ENCODE measurements at places on chromosomes 6 and 20.

- no peak for DNase-seq
These were observed 28.8 kb upstream of the IL17A start for GRCh38 chr6:52157301-52157941.

DNA sequence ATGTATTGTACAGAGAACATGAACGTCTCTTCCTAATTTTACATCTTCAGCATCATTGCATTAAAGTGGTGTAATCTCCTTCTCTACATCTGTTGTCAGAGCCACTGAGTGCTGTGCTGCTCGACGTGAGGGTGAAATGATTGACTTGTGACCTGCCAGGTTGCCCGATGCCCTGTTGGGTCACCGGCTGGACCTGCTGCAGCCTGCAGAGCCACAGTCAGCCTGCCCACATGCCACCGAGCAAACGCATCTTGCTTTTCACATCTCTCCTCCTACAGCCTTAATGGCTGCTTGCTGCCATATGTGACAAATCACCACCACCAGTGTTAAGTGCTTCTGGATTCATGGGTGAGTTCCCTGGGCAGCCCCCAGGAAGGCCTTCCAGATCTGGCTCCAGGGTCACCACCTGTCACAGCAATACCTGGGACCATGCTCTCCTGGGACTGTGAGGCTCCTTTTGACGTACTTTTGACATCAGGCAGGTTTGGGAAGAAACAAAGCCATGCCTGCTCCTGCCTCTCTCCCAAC lies 80.3 kb downstream of the ASXL1 start:
- no peak for DNase-seq

GRCh38 chr20:58883241-58883691 lies 30.8 kb downstream of the GNAS start:
- no peak for DNase-seq

DNA sequence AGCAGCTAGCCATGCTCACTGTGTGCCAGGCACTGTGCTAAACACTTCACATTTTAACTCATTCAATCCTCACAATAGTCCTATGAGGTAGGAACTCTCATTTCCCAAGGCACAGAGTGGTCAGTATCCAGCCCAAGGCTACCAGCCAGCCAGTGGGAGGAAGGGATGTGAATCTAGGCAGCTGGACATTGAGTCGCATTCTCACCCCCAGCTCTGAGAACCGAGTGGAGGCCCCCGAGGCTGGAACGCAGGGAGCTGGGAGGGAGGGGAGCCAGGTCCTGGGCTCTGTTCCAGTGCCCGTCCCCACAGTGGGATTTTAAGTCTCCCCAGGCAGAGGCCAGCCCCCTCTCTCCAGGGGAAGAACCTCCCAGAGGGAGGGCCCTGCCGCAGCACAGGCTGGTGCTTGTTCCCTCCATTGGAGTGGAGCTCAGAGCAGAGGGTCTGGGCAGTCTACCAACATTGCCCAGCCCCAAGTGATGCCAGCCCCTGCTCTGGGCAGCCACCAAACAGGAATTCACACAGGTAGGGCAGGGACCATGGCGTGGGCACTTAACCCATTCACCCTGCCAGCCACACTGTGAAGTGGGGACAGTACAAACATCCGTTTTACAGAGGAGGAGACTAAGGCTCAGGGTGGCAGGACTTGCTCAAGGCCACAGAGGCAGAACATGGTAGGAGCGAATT lies 131.3 kb downstream of the CEBPB start:
- DNase-seq: no peak

- no peak for DNase-seq
These were observed 10.1 kb downstream of the EZR start for GRCh38 chr6:158808941-158809678.

DNA sequence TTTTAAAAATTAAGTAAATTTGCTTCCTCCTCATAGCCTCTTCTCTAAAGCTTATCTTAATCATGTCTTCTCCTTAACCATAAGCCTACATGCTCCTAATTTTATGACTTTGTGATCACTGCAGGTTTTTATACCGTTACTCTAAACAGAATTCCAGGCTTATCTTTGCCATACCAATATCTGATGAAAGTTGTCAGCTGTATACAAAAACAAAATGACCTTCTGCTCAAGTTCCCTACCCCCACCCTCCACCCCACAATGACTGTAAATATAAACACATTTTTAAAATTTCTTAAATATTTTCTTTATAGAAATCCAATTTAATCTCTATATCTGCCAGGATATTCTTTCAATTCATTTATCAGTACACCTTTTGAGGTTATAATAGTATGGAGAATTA lies 60.5 kb upstream of the SGK1 start:
- no peak for DNase-seq

DNA sequence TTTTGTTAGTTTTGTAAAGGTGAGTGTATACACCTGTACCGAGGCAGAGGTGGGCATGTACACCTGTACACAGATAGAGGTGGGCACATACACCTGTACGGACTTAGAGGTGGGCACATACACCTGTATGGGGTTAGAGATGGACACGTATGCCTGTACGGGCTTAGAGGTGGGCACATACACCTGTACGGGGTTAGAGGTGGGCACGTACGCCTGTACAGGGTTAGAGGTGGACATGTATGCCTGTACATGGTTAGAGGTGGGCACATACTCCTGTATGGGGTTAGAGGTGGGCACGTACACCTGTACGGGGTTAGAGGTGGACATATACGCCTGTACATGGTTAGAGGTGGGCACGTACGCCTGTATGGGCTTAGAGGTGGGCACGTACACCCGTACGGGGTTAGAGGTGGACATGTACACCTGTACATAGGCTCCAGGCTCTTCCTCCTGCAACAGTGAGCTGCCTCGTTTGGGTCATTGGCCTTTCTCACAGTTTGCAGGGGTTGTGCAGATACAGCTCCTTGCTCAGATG lies 63.7 kb downstream of the PHACTR3 start:
- DNase-seq: no peak

DNA sequence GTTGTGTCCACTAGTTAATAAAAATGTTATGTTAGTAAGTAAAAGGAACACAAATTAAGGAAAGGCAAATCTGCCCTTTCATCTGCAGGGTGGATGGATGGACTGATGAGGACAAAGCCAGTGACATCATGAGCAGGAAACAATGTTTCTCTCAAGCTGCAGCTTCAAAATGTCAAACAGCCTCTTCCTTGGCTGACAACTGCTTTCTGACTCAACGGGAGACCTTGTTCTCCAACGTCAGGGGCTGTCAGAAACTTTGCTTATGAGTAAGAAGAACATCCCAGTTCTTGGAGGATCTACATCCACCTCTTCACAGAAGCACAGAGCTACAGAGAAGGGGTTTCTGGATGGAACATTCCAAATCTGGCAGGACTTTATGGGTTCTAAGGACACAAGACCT lies 6.0 kb downstream of the CST2 start:
- no peak for DNase-seq

DNA sequence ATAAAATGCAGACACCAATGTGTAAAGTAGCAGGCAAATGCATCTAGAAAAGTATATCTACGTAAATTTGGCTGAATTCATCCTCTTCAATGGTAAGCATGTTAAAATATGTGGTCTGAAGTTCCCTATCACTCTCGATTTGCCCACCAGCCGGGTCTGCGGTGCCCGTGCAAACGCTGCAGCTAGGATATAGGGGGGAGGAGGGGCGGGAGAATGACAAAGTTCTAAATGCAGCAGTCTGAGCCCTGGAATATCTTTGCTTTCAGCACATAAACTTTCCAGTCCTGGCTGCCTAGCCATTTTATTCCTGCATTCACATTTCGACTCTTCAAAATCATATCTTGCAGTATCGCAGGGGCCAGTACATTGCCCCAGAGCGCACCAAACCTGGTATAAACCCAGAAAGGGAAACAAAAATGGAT lies 708 bp downstream of the NRN1 start:
- DNase-seq: no peak

DNA sequence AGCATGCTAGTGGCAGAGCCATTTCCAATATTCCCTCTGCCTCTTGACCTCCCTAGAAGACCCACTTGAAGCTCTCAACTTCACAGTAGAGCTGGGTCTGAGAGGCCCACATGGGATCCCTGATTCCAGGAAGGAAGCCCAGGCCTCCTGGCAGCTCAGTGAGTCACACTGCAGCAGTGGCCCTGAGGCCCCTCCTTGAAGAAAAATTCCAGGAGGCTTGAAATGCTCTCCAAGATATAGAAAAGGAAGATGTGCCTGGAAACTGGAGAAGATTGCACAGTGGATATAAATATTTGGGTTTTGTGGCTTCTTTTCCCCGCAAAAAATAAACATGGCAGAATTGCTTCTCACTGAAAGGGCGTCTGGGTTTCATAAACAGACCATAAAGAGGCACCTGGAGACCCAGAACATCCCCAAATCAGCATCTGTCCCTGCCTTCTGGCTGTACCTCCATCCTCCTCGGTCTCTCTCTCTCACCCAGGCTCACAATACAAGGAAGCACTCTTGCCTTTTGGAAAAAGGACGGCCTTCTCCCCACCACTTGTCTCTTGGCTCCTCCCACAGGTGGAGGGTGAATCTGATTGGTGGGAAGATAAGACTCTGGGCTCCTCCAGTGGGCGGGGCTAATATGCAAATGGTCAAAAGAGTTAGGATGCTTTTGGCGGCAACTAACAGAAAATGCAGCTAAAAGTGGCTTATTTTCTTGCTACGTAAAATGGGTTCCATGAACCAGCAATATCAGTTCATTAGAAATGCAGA lies 200.0 kb upstream of the SULF2 start:
- DNase-seq: no peak

DNA sequence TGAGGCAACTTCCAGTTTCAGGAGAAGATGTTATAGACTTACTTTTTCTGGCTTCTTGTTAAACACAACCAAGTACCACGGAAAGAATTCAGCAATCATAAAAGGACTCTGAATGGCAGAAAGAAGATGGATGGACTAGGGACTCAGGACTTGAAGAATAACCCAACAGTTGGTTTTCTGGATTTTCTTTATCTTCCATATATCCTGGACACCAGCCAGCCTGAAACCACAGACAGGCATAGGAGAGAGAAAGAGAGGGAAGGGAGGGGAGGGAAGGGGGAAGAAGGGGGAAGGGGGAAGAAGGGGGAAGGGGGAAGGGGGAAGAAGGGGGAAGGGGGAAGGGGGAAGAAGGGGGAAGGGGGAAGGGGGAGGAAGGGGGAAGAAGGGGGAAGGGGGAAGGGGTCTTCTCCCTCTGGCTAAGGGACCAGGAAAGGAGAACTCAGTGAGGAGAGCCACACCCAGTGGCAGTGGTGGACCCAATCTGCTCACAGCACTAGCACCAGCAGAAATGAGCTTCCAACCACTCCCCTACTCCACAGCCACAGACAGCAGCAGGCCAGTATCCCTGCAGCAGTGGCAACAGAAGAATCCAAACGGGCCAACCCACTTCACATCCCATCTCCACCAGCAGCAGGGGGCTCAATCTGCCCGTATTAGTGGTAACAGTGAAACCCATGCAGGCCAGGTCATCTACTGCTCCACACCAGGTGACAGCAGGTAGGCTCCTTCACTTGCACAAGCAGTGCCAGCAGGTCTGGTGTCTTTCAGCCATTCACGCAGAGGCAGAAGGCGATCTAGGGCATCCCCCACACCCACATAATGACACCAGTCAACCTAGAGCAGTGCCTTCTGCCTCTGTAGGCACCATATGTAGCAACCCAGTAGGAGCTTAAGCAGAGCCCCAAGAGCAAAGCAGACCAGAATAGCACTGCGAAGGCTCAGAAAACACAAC lies 78.6 kb downstream of the TRMT6 start:
- no peak for DNase-seq

DNA sequence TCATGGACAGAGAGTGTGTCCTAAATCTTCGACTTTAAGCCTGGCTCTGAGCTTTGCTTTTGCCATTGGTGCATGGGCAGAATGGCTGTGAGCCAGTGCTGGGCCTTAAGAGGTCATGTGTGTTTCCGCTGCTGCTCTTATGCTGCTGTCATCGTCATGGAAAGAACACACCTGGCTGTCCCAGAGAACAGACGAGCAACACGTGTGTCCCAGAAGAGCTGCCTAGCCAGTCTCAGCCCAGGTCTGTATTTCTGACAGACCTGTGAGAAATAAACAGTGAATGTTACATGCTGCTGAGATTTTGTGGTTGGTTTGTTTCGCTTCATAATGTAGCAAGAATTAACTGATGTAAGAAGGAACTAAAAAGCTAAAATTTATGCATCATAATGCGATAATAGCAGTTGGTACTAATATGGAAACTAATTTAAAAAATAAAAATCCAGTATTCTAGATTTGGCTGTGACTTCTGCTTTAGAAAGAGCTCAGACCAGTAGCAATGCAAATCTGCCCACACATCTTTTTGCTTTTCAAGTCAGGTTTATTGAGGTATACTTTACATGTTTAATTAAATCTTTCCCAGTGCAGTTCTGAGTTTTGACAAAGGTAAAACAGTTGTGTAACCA lies 11.5 kb upstream of the SCP2D1 start:
- DNase-seq: no peak

GRCh38 chr20:18144541-18145099 lies 7.0 kb downstream of the KAT14 start:
- DNase-seq: no peak

GRCh38 chr6:146077992-146078391 lies 49.1 kb downstream of the GRM1 start:
- DNase-seq: no peak

GRCh38 chr6:18147160-18147559 lies 7.7 kb downstream of the TPMT start:
- no peak for DNase-seq

GRCh38 chr20:58184984-58185383 lies 43.5 kb downstream of the ANKRD60 start:
- no peak for DNase-seq

- DNase-seq: peak; percentile 2
These were observed 61.5 kb downstream of the GPX5 start for GRCh38 chr6:28586962-28587745.

DNA sequence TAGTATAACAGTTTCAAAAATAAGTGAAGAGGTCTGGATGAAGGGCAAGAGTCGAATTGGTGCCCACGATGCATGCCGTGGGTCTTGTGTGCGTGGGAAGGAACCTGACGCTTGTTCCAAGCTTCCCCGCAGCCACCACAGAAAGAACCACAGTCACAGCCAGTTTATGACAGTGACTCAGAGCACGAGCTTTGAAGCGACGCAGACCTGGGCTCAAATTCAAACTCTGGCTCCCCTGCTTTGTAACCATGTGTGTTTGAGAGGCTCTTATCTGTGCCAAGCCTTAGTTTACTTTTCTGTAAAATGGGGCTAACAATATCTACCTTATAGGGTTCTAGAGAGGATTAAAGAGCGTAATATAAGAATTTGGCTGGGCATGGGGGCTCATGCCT lies 65.5 kb downstream of the SYNJ2 start:
- peak; percentile 32 for DNase-seq

GRCh38 chr6:125961117-125961516 lies 4.5 kb downstream of the HINT3 start:
- DNase-seq: no peak

- DNase-seq: no peak
These were observed 554.7 kb upstream of the SLC35B3 start for GRCh38 chr6:8990075-8990474.

DNA sequence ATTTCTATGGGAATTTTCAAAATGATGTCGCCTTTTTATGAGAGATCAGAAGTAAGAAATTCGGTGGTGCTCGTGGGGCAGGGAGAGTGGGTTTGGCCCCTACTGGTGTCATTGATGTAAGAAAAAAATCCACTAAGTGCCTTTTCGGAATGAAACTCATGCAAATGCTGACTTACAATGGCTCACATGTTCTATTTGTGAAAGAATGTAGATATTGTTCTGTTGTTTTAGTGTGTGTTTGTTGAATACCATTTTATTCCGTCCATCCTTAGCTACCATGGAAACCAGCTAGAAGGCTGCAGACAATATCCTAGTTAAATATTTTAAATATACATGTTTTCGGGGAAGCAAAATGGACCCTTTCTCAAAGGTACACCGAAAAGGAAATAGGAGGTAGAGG lies 304.9 kb downstream of the TAF4 start:
- no peak for DNase-seq
